Stimulated activated CD8-positive, alpha-beta memory T cell treated with anti-CD3 and anti-CD28 coated beads, Interleukin-2, amount 100 ng/mL, for 48 hours (primary cell): ENCODE measurements at places on chromosomes 6 and 20.

GRCh38 chr6:107707346-107708275 lies 116.5 kb downstream of the SCML4 start:
- DNase-seq: no peak

DNA sequence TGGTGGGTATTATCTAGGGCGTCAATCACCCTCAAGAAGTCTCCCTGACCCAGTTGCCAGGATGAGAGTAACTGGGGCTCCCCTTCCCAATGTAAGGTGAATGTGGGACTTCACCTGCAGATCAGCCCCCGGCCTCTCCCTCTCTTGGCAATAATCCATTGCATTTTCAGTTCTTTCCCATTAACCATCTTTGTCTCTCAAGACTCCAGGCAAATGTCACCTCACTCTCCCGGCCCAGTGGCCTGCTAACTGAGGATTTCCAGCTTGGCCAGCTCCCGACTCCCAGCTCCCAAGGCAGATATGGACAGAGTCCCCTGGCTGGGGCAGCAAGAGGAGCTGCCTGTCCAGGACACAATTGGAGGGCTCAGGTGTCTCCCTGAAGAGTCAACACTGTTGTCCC lies 7.3 kb downstream of the ETV7 start:
- DNase-seq: no peak

- no peak for DNase-seq
These were observed 174.4 kb downstream of the COL19A1 start for GRCh38 chr6:70040766-70041165.

DNA sequence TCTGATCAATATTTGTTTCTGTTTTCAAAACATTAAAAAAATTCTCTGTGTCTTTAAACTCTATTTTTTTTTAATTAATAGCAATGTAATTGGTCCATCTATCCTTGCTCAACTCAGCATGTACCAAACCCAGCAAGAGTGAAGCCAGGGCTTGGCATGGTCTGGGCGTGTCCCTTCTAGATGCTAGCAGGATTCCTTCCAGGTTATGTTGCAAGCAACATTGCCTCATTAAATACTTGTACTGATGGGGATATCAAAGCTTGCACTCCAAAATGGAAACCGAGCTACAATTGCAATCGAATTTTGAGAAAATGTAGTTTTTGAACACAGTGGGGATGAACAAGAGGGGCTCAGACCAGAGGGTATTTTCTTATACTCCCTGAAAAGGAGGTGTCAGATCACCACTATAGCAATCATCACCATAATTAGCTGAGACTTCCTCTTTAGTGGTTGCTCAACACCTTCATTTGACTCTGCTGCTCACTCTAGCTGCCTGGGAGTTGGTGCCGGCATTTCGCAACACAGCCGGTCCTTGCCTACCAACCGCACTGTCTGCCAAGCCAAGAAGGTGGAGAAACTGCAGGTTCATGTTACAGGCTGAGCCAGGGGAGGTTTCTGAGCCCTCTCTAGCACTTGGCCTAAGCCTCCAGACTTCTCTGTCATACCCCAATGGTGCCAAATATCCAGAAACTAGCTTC lies 67.8 kb upstream of the RALGAPA2 start:
- no peak for DNase-seq

DNA sequence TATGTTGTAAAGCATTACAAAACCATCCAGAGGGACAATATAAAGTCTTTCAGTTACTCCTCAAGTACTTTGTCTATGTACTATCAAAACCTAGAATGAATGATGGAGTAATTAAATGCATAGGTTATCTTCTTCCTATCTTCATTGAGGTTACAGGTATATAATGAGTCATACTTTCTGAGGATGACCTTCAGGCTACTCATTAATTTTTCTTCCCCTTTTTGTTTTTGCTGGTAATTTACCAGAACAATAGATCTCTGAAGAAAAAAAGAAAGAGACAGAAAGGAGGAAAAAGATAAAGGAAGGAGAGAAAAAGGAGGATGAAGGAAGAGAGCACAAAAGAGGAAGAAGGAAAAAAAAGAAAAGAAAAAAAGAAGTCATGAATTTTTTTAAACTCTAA lies 398.4 kb downstream of the TBC1D32 start:
- DNase-seq: no peak

DNA sequence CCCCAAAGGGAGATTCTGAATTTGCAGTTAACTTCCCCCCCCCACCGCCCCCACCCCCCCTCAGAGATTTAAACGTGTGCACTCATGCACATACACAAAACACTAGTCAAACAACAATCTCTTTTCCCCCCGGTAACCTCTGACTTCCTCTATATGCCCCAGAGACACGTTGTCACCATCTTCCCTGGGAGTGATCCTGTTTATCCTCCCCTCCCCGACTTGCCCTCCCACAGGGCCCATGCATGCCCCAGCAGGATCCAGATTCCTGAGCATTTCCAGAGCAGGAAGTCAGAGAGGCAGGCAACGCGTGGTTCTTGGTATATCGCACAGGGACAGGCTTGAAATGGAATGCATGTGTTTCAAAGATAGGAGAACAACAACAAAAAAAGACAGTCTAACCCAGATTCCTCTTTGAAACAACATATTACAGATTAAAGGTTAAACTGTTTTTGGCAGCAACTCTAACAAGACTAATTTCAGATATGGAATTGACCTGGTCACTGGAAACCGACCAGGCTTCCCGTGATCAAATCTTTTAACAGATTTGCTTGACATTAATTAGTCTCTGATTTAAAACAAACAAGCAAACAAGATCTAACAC lies 1.3 kb downstream of the BLCAP start:
- no peak for DNase-seq

DNA sequence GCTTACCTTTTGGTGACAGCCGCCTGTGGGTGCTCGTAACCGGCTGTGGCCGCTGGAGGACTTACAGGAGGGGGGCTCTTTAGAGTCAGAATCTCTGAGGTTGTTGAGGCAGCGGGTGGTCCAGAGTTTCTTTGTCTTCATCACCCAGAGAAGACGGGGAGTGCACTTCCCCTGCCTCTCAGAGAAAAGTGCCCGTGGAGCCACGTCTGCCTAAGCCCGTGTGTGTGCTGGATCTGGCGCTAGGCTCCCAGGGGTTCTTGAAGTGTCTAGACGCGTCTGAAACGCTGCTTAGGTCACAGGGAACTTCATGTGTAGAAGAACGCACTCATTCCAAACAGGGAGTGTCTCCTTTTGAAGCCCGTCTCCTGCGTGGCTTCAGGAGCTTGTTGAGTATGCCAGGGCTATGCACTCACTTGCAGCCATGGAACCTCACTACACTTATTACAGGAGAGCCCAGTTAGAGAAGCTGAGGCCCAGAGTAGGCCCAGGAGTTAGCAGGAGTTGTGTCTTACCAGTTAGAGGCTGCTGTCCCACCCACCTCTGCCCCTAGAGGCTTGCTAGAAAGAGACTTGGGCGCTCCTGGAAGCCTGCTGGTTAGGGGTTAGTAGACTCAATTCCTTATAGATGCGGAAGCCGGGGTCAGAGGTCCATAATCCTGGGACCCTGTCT lies 1.3 kb downstream of the LSM14B start:
- DNase-seq: no peak

DNA sequence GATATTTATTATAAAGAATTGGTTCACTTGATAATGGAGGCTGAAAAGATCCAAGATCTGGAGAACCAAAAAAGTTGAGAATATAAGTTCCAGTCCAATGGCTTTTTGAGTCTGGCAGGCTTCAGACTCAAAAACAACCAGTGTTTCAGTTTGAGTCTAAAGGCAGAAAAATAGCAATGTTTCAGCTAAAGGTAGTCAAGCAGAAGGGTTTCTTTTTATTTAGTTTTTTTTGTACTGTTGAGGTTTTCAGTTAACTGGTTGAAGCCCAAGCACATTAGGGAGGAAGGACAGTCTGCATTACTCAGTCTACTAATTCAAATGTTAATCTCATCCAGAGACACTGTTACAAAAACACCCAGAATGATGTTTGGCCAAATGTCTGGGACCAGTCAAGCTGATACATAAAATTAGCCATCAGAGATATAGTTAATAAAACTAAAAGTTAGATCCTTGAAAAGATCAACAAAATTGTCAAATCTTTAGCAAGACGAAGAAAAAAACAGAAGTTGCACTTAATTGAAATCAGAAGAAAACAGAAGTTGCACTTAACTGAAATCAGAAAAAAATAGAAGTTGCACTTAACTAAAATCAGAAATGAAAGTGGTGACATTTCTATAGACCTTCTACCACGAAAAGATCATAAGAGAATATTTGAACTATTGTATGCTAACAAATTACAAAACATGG lies 980.3 kb upstream of the FLRT3 start:
- no peak for DNase-seq

GRCh38 chr20:63312273-63312672 lies 19.3 kb downstream of the COL20A1 start:
- DNase-seq: no peak

DNA sequence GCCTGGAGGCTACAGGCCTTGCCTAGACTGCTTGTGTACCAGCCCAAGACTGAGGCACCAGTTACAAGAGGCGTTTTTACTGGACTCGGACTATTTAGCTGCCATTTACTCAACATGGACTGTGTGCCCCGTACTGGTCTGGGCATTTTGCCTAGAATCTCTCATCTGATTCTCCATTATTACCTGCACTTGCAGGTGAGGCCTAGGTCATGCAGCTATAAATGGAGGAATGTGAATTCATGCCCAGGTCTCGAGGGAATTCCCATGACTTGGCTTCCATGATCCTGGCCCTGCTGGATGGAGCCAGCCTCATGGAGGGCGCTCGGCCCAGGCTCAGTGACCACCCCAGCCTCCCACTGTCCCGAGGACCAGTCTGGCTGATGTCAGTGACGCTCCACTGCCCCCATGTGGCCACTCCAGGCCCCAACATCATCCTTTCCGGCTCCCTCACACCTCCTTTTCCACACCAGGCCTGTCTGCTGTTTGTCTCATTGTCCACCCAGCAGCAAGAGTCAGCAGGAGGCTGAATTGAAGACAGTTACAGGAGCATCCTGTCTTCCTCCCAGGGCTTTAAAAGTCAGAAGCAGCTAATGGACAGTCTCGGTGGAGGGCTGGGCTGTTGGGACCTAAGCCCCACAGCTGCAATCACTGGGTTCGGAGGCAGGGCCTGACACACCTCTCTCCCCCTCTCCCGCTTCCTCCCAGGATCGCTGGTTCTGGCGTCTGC lies 8.7 kb downstream of the MMP24OS start:
- DNase-seq: peak; percentile 20

DNA sequence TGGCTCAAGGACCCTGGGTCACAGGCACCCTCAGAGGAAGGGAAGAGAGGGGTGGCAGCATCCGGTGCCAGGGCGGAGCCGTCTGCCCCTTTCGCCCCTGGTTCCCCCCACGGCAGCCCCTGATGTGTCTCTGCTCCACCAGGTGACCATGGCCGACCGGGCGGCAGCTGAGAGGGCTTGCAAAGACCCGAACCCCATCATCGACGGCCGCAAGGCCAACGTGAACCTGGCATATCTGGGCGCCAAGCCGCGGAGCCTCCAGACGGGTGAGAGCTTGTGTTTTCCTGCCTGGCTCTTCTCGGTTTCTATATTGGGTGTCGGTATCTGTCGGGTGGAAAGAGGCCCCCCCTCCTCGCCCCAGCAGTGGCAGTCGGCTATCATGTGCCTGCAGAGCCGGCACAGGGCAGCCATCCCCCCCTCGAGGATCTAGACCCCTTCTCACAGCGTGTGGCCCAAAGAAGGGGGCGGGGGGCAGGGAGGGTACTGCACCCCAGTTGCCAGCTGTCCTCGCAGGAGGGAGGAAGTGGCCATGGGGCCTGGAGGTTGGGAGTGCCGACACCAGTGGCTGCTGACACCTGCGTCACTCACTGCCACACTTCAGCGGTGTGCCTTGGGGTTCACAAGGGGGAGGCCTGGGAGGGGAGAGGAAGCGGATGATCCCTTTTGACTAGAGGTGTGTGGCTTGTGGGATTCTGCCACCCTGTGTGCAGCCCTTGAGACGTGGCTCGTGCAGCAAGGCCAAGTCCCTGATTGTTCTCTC lies 1.5 kb downstream of the RBM38 start:
- DNase-seq: peak; percentile 54

- DNase-seq: no peak
These were observed 22.3 kb downstream of the ACTR5 start for GRCh38 chr20:38770546-38770945.

GRCh38 chr6:37303891-37304503 lies 46.1 kb upstream of the TMEM217 start:
- DNase-seq: no peak

- no peak for DNase-seq
These were observed 61.1 kb downstream of the TSPYL4 start for GRCh38 chr6:116192786-116193185.

GRCh38 chr6:47773005-47773404 lies 8.8 kb upstream of the OPN5 start:
- DNase-seq: no peak

DNA sequence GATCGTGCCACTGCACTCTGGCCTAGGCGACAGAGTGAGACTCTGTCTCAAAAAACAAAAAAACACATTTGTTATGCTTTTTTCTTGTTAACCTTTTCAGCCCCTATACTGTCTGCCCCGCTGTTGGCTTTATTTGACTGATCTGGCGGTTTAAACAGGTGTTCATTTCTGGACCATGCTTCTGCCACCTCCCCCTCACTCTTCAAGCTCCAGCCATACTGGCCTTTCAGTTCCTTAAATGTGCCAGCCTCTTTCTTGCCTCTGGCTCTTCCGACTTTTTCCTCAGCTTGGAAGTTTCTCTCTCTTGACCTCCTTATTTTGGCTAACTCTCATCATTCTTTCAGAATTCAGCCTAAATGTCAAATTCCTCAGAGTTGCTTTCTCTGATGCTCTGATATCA lies 35.2 kb upstream of the TXLNB start:
- DNase-seq: no peak

GRCh38 chr6:107653861-107654394 lies 164.0 kb downstream of the SOBP start:
- no peak for DNase-seq

- no peak for DNase-seq
These were observed 98.7 kb downstream of the RNF144B start for GRCh38 chr6:18485660-18486435.

- DNase-seq: no peak
These were observed 938.6 kb downstream of the C6orf118 start for GRCh38 chr6:164370773-164371172.

GRCh38 chr6:81683912-81684311 lies 68.6 kb downstream of the TENT5A start:
- DNase-seq: no peak

- no peak for DNase-seq
These were observed 21.0 kb downstream of the LATS1 start for GRCh38 chr6:149696901-149697300.

GRCh38 chr20:39946931-39947330 lies 742.1 kb downstream of the MAFB start:
- DNase-seq: no peak

DNA sequence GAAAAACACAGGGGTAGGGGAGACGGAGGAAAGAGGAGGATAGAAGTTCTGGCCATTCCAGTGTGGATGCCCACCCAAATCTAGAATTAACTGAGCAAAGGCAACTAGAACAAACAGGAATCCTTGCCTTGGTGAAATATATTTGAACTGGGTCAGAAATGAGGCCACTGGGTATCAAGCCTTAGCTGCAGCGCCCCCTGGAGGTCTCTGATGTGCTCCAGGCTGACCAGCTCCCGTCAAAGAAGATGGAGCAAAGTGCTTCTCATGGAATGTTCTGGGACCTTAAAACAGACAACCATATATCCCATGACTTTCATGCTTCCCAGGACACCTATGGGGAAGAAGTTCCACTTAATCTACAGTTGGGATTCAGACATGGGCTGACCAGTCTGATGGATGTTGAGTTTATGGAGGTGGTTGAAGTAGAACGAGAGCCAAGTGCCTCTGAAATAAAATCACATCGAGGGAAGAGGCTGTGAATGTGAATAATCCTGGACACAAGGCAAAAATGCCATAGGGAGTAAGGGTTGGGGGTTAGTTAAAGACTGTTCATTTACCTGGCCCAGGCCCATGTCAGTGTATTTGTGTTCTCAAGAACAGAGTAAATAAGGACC lies 50.4 kb downstream of the HLA-DPB1 start:
- peak; percentile 66 for DNase-seq
